A549 treated with AZD2906 at 1 μM for 4 hours (cell line): ENCODE measurements at places on chromosomes 6 and 20. TPM values are rescaled to one million over a fixed set of nuclear protein-coding genes. Genes with fewer than 3 reads are reported as not detected.

The KCNB1 gene
- total RNA-seq = 2.8 to 7.6 TPM (median 3.5 TPM) in 5 replicates

The MAFB gene
- 0.10 to 0.46 TPM (median 0.24 TPM) in 5 replicates for total RNA-seq

The PDCD2 gene
- total RNA-seq = 45.6 to 54.3 TPM (median 49.3 TPM) in 5 replicates

The SSTR4 gene
- total RNA-seq = 0.43 to 0.96 TPM (median 0.79 TPM) in 5 replicates

The TMX4 gene
- 17.5 to 21.4 TPM (median 17.5 TPM) in 5 replicates for total RNA-seq

The ADGRB3 gene
- total RNA-seq = not detected in 5 replicates

The C6orf141 gene
- total RNA-seq = 7.0 to 8.7 TPM (median 8.7 TPM) in 5 replicates

The CRISP3 gene
- not detected in 5 replicates for total RNA-seq

The C6orf52 gene
- total RNA-seq = 1.1 to 2.4 TPM (median 1.9 TPM) in 5 replicates

The LY6G6F gene
- total RNA-seq = not detected in 5 replicates

The COX4I2 gene
- not detected in 5 replicates for total RNA-seq

The ZC2HC1B gene
- total RNA-seq = not detected in 5 replicates

The PM20D2 gene
- 11.0 to 14.8 TPM (median 14.1 TPM) in 5 replicates for total RNA-seq

The FOXF2 gene
- 14.7 to 21.0 TPM (median 19.6 TPM) in 5 replicates for total RNA-seq

The DLK2 gene
- 5.6 to 9.0 TPM (median 8.9 TPM) in 5 replicates for total RNA-seq

The TRIM40 gene
- not detected in 5 replicates for total RNA-seq

The VGLL2 gene
- total RNA-seq = not detected in 5 replicates

The RIPPLY2 gene
- total RNA-seq = 0.33 to 0.70 TPM (median 0.38 TPM) in 5 replicates

The RALY gene
- total RNA-seq = 126 to 162 TPM (median 158 TPM) in 5 replicates

The BMP7 gene
- total RNA-seq = 0.19 to 0.90 TPM (median 0.63 TPM) in 5 replicates

The LPA gene
- 0.06 to 0.15 TPM (median 0.07 TPM) in 5 replicates for total RNA-seq

The OR5V1 gene
- total RNA-seq = not detected in 5 replicates

The WFDC5 gene
- 0.08 TPM in 1 of 5 replicates, not detected in the others for total RNA-seq

The RAET1E gene
- total RNA-seq = 1.6 to 3.6 TPM (median 2.8 TPM) in 5 replicates

The SAMD3 gene
- total RNA-seq = not detected in 5 replicates

The TMEM217 gene
- total RNA-seq = 0.44 to 0.65 TPM (median 0.54 TPM) in 5 replicates

The ACOT13 gene
- total RNA-seq = 11.4 to 26.5 TPM (median 26.0 TPM) in 5 replicates

The FOXA2 gene
- 13.0 to 20.1 TPM (median 17.9 TPM) in 5 replicates for total RNA-seq

The BPIFB4 gene
- total RNA-seq = not detected in 5 replicates

The TFAP2D gene
- total RNA-seq = not detected in 5 replicates

The MYH7B gene
- total RNA-seq = 0.05 to 0.20 TPM (median 0.09 TPM) in 5 replicates

The ULBP2 gene
- total RNA-seq = 2.9 to 4.6 TPM (median 3.3 TPM) in 5 replicates
